ENCODE measurements at places on chromosomes 12 and 14.

DNA sequence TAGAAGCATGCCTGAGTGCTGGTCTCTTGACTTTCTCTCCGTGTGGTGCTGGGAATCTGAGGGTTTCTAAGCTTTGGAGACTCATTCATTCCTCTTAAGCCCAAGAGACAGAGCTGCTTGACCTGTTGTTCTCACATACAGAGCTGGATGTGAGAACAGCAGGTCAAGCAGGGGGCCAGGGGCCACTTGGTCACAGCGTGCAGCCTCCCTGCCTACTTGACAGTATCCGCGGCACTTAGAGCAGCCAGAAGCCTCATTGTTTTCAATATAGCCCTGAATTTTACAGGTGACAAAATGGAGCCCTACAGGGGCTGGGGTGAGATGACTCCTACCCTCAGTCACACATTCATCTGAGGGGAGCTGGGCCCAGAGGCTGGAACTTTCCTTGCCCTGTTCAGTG is 88.9 kb downstream of the ESRRB start:
- no peak for DNase-seq

DNA sequence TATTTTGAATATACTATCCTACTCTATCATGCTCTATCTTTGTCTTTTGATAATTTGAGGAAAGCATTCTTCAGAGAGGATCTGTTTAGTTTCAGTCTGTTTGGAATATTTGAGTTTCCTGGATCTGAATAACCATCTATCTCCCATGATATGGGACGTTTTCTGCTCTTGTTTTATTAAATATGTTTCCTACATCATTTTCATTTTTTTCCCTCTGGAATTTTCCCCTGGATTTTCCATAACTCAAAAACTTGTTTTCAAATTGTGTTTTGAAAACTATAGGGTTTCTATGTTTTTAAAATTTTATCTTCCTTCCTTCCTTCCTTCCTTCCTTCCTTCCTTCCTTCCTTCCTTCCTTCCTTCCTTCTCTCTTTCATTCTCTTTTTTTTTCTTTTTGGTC is 974.2 kb downstream of the TMEM121 start:
- no peak for DNase-seq

- peak; percentile 30 for DNase-seq
These were observed 8.1 kb upstream of the RABGGTA start for GRCh38 chr14:24279301-24280186.

GRCh38 chr14:70971560-70971959 is 64.3 kb downstream of the PCNX1 start:
- DNase-seq: no peak

DNA sequence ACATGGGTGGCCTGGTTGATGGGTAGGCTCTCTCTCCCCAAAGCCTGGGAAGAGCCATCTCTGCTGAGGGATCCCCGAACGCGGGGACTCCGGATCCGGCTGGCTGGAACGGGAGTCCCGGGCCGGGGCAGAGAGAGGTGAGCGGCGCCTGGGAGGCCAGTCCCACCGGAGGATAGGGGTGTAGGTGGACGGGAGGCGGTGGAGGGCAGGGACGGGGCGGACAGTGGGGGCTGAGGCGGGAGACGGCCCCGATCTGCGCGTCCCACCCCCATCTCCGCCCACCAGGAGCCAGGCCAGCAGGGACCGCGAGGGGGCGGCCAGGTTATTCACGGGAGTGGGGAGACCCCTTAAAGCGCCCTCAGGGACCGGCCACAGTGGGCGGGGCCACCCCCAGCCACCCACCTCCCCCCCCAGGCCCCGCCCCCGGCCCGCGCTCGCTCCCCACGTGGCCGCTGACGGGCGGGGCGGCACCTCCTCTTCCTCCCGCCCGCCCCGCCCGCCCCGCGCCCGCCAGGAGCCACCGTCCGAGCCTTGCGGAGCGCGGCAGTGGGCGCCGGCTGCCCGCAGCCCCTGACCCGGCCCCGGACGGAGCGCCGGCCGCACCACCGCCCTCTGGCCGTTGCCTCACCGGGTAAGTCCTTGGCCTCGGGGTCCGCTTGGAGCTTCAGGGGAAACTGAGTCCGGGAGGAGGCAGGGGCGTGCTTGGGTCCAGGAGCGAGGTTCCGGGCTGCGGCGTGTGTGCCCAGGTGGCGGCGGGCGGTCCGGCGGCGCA is at the start of gene INF2:
Gene INF2 (plus strand): TSS at position 510 of the 772 bp plus-strand sequence. CDS start 11,748 bp downstream, outside the sequence.
- DNase-seq: peak; percentile 43

DNA sequence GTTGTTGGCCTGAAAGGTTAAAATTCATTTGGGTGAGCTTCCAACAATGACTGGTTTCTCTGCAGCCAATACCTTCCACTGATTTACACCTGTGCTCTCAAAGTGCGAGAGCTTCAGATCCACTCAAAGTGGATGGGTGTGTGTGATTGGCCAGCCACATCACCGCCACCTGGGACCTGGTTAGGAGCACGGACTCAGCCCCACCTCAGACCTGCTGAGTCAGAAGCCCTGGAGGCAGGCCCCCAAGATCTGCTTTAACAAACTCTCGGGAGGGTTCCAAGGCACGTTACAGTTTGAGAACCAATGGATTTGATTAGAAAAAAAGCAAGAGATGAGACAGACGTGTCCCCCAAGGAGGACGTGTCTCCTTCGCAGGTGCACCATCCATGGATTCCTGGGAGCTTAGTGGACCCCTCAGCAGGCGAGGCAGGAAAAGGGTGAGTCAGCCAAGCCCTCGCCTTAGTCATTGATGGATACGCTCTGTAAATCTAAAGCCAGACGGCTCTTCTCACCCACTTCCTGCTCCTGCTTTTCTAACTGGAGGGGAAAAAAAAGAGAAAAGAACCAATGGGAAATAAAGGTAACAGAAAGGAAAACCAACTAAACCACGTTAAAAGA is 24.5 kb downstream of the FZD10 start:
- no peak for DNase-seq

GRCh38 chr12:93174473-93174872 is 203.3 kb upstream of the NUDT4 start:
- DNase-seq: no peak
